ENCODE measurements at places on chromosomes 3 and 15.

DNA sequence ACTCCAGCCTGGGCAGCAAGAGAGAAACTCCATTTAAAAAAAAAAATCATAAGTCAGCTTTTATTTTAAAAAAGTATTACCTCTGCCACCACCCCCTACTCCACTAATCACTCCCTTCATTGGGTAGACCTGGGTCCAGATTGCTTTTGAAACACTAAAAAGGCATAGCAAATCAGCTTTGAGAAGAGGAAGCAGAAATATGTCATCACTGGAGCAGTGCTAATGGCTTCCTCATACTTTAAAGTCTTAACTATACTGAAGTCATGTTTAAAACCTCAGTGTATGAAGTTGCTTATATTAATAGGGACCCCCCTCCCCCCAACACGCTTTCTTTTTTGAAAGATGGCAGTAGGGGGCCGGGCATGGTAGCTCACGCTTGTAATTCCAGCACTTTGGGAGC lies 1.0 kb upstream of the HTR3D start:
- no peak for DNase-seq

GRCh38 chr15:99390667-99391066 lies 139.4 kb downstream of the LRRC28 start:
- no peak for DNase-seq

GRCh38 chr3:114879059-114880031 lies 267.7 kb downstream of the ZBTB20 start:
- no peak for DNase-seq

GRCh38 chr15:23424111-23424904 lies 22.7 kb downstream of the GOLGA6L2 start:
- DNase-seq, result no peak

- DNase-seq, result no peak
Measured at GRCh38 chr3:54067055-54067698, 55.2 kb upstream of the CACNA2D3 start.

Measured in CD4-positive, alpha-beta memory T cell (primary cell).